ENCODE measurements at places on chromosomes 3 and 15.
A peak's percentile ranks its signal among the peaks of the same experiment; 100 is the strongest.

- no peak for DNase-seq
Observed at GRCh38 chr3:143831208-143831607, 17.1 kb downstream of the SLC9A9 start.

DNA sequence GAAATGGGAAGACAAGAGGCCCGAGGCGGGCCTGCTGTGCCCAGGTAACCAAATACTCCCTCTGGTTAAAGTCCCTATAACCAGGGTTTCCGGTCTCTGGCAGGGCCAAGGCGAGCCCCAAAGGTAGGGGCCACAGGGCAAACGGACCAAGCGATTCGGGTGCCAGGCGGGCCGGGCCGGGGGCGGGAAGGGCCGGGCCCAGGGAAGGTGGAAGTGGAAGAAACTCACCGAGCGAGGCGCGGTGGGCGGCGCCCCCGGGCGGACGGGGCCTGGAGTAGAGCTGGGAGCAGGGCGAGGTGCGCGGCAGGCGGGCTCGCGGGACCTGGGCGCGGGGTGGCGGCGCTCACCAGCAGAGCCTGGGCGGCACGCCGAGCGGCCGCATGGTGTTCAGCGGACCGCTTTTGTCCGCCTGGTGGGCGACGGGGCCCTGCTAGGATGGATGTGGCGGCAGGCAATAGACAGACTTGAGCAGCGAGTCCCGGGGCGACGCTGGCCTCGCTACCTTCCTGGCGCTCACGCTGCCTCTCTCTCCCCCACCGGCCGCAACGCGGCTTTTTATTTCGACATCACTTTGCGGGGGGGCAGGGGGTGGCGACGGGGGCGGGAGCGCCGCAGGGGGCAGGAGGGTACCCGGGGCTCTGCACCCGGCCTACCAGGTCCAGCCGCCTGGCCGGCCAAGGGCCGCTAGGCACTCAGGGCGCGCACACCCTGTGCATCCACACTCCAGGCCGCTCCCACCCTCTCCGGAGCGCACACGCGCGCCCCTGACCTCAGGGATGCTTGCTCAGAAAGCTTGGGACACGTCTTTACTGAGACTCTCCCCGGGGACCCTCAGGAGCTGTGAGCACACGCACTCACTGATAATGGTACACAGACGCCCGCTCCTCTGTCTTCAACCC is at the start of gene GATA2:
Gene GATA2, minus strand, starts transcription at position 531 of the 899 bp plus-strand sequence. CDS start 6,170 bp downstream, outside the sequence.
- no peak for DNase-seq

DNA sequence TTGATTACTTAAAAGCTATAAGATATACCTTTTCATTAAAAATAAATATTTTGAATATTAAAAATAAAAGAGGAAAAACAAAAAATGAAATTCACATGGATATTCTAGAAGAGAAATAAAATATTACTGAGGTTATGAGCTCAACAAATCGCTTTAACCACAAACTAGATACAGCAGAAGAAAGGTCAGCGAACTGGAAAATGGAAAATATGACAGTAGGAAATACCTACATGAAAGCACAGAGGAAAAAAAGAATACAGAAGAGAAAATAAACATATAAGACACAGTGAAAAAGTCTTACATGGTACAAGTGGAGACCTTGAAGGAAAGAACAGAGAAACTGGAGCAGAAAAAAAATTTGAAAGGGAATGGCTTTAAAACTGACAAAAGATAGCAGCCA is 33.2 kb downstream of the SCAPER start:
- DNase-seq = no peak

- DNase-seq = no peak
Observed at GRCh38 chr3:27885641-27886040, 163.5 kb upstream of the EOMES start.

DNA sequence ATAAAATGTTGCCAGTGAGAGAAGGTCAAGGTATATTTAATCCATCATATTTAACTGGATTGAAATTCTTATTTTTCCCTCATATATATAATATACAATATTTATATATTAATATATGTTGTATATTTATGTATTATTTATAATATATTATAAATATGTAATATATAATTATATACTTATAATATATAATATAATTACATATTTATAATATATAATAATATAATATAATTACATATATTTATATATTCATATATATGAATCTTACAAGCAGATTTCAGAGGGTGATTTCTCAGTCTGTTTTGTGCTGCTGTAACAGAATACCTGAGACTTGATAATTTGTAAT is 52.7 kb upstream of the TLE3 start:
- DNase-seq = no peak

- no peak for DNase-seq
Observed at GRCh38 chr3:69562020-69562419, 176.1 kb upstream of the FRMD4B start.

DNA sequence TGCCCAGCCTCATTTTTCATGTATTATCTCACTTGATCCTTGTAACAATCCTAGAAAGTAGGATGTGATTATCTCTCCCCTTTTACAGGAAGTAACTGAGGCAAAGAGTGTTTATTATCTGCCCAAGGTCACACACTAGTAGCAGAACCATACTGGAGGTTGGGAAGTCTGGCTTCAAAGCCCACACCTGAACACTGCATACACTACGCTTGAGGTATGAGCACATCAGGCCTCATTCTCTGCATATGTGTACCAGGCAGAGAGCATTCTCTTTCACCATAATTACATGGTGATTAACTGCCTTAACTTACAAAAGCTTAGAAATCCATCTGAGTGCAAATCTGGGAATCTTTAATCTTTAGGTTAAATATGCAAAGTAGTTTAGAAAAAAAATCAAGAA is 361.8 kb downstream of the MFSD1 start:
- no peak for DNase-seq

DNA sequence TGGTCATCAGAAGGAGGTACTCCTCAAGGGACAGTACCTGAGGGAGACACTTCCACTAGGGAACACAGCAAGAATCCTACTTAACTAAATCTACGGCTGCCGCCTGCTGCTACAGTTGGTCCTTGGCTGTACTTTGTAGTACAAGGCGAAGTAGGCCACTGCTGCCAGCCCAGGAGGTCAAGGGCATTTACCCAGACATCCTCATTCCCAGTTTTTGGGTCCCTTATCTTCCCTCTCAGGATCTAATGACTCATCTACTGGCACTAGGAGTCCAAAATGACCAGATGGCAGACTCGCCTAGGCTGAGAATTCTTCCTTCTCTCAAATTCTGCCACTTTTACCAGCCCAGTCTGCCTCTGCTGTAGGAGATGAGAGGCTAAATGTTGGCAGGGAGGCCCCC is 27.1 kb upstream of the LAMP3 start:
- DNase-seq = no peak

DNA sequence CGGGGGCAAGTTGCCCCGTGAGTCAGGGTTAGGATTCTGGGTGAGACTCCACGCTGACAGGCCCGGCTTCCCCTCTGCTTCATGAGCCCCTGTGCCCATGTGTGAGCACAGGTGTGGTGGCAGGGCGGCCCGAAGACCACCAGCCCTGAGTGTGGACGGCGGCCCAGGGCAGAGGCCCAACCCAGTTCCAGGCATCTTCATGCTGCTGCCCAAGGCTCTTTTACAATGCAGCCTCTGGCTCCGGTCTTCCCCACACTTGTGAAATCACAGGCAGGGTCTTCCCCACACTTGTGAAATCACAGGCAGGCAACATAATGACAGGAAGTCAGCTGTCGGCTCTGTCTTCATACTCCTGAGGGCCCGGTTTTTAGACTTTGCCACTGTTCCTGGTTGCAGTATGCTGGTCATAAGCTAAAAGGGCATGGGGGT is 78.8 kb downstream of the AAGAB start:
- DNase-seq = no peak

GRCh38 chr3:52623234-52623792 is 62.4 kb downstream of the PBRM1 start:
- no peak for DNase-seq

GRCh38 chr3:32249184-32249782 is 10.8 kb downstream of the CMTM8 start:
- DNase-seq = no peak

DNA sequence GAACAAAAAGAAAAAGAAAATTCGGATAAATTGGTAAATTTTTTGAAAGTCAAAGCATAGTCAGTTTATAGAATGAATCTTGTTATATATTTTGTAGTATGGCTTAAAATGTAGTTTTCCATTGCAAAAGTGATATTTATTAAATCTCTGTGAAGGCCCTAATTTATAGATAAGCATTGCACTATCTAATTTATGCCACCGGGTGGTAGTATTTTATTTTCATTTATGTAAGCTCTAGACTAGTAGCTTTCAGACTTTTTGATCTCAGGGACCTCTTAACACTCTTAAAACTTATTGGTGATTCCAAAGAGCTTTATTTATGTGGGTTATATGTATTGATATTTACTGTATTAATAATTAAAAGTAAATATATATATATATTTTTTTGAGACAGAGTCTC is 133.9 kb upstream of the LRRFIP2 start:
- peak; percentile 35 for DNase-seq

- DNase-seq = peak; percentile 72
Observed at GRCh38 chr15:38252481-38253350, at the start of gene SPRED1. Gene SPRED1 (plus strand): TSS chr15:38252836. CDS start chr15:38253186, 350 bp downstream.

DNA sequence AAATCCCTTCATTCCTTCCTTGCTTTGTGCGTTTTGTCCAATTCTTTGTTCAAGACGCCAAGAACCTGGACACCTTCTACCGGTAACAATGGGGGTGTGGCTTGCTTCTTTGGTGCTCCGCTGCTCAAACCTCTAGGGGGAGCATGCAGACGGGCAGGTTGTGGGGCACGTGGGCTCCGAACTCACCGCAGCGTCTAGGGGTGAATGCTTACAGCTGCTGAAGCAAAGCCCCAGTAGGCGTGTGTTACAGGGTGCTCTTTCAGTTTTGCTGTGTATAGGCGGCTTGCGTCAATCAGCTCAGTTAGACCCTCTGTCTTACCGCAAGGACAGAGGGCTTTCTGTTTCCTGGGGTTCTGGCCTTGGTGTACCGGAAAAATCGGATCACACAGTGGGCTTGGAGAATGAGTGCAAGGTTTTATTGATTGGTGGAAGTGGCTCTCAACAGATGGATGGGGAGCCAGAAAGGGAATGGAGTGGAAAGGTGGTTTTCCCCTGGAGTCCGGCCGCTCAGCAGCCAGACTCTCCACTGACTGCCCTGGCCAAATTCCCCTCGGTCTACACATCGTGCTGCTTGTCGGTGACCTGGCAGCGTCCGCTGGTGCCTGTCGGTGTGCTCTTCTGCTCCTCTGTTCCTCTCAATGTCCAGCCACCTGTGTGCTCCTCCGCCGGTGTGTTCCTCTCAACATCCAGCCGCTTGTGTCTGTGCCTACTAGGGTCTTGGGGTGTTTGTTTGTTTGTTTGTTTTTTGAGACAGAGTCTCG is 1.2 kb upstream of the LRRC34 start:
- no peak for DNase-seq

DNA sequence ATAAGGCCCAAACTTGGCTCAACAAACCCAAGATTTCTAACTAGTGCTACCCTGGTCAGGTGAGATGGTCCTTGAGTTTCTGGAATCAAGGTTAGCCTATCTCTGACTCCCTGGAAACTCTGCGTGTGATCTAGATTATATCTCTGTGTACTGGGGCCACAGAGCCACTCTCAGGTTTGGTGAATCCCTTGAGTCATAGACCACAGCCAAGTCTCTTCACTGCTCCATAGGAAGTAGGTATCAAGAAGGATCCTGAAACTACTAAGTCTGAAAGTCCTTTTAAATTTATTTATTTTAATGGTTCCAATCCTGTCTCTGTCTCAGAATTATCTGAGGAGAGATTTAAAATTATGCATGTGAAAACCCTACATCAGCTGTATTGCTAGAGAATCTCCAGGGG is 99.1 kb downstream of the TUSC7 start:
- no peak for DNase-seq

- no peak for DNase-seq
Observed at GRCh38 chr3:104738271-104738670, 628.4 kb upstream of the ALCAM start.

DNA sequence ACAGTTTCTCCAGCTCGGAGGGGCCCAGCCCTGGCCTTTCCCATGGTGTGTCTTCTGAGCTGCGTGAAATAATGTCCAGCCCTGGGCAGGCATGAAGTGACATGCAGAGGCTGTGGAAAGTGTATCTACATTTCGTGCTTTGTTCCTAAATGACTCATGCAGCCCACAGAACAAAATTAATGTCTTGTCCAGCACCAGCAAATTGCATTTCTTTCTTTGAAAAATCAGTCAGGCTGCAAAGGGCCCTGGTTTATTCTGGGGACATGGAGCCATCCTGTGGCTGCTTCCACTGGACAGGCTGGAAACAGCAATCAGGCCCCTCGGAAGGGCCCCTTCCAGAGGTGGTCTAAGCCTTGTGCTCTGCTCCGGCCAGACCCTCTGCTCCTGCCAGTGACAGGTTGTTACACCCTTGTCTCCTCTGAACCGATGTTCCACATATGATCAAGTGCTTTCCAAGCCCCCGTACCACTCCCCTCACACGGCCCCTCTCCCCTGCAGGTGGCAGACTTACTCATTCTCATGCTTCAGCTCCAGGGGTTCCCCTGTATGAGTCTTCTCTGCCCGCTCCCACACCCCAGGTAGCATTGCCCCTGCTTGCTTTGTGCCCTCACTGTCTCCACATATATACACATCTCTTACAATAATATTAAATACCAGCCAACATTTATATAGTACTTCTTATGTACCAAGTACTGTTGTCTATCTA is 33.7 kb downstream of the CRYGS start:
- no peak for DNase-seq

DNA sequence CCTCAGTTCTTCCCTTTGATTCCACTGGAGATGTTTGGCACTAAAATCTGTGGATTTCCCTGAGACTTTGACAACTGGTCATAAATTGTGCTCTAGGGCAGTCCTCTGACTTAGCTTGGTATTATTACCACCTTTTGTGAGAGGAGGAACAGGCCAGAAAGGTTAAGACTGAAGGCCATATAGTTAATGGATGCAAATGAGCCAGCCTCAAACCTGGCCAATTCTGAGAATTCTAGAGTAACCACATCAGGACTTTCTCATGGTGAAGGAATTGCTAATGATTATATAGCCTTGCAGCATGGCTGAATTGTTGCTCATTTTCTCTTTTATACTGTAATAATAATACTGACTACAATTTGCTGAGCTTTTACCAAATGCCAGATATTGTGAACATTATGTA is 162.5 kb downstream of the CADPS start:
- no peak for DNase-seq

GRCh38 chr3:94185753-94186152 is 122.9 kb downstream of the NSUN3 start:
- DNase-seq = no peak

DNA sequence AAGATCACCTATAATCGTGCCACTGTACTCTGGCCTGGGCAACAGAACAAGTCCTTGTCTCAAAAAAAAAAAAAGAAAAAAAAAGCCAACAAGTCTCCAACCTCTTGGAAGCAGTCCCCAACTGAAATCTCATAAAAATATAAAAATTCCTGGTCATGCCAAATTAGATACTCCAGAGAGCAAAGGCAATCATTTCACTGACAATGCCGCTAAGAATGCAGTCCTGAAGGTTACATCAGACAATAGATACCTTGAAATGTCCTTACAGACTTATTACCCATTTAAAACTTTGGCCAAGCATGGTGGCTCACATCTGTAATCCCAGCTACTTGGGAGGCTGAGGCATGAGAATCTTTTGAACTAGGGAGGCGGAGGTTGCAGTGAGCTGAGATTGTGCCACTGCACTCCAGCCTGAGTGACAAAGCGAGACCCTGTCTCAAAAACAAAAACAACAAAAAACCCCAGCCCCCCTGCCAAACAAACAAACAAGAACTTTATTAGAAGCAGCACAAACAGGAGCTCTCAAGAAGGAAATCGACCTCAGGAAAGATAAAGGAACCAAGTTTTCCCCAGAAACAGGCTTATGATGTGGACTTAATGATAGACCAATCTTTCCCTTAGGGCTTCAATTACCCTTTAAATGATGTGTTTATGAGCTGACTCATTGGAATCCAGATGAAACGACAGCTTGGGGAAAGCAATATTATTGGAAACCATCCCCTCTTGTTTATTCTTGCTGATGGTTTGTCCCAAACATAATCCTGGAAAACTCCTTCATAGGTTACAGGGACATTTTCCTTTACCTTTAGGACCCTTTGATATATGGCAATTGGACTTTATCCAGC is 53.1 kb upstream of the XCR1 start:
- no peak for DNase-seq

Measured in globus pallidus (tissue), 1 donor.